Stimulated activated CD8-positive, alpha-beta memory T cell treated with anti-CD3 and anti-CD28 coated beads, Interleukin-4, amount 100 ng/mL, for 1 hour (primary cell): ENCODE measurements at places on chromosomes 2 and 18.

GRCh38 chr2:46125798-46126197 is 171.4 kb upstream of the EPAS1 start:
- DNase-seq, result no peak

GRCh38 chr2:10566018-10566417 is 117.9 kb upstream of the ODC1 start:
- no peak for DNase-seq

DNA sequence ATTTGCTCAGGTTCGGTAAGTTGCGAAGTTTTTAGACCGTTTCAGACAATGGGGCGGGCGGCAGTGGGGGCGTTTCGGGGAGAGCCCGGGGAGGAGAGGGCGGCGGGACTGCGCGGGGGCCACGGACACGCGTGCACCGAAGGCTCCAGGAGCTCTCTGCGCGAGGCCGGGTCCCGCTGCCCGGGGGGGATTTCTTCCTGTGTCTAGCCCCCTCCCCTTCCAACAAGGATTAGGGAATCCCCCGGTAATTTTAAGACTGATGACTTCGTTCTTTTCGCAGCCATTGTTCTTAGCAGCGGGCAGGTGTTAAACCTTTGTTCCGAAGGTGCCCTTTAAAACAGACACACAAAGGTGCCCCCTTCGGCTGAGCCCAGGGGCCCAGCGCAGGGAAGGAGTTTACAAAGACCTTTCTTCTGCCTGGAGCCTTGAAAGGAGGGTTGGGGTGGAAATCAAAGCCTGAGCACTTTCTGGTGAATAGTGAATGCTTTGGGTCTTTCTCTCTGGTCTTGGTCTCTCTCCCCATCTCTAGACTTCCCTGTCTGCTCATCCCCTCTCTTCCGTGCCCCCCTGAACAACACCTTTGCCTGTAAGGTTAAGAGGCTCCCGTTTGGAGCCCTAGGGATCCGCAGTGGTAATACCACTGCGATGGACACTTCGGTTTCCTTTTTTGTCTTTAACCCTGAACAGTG is 2.1 kb downstream of the TRIB2 start:
- no peak for DNase-seq

DNA sequence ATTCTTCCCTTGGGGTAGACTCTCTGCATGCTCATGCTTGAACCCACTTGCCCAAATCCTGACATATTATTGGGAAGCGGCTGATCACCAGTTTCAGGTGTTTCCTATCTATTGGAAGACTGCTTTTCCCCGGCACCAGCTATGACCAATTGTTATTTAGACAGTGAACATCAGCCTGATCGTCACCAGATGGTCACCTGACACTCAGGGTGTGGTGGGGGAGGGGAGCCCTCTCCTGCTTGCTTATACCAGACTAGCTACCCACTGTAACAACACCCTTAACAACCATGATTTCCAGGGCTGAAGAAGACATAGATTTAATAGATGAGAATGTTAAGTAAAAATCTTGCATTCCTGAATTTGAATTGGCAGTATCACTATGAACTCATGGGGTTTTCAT is 44.3 kb downstream of the RBM43 start:
- no peak for DNase-seq

- DNase-seq, result no peak
These were observed 6.3 kb downstream of the RAB12 start for GRCh38 chr18:8615397-8616027.

GRCh38 chr2:40321822-40322221 is 130.1 kb downstream of the SLC8A1 start:
- DNase-seq, result no peak

GRCh38 chr2:12350821-12351220 is 365.9 kb upstream of the TRIB2 start:
- no peak for DNase-seq

DNA sequence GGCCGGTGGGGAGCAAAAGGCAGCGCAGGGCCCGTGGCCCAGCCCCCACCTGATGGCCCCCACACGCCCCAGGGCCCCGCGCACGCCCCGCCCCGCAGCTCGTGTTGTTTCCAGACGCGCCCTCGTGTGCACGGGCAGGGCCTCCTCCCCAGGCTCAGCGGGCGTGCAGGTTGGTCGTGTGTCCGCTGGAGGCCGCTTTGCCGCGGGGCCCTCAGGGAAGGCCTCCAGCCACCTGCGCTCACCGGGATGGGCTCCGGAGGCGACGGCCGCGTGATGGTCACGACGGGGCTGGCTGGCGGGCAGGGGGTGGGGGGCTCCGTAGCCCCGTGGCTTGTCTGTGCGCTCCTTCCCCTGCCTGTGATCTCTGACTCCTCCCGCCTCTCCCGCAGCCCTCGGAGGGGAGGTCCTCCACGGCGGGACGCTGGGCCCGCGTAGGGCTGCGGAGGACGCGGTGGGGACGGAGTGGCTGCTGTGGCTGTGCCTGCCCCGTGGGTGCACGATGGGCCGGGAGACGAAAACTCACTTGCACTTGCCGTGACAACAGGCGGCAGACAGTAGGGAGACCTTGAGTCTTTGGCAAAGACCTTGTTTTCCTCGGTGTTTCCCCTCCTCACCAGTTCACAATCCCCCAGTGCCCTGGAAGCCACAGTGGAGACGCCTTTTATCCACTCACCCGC is 67.1 kb downstream of the RTP5 start:
- no peak for DNase-seq

DNA sequence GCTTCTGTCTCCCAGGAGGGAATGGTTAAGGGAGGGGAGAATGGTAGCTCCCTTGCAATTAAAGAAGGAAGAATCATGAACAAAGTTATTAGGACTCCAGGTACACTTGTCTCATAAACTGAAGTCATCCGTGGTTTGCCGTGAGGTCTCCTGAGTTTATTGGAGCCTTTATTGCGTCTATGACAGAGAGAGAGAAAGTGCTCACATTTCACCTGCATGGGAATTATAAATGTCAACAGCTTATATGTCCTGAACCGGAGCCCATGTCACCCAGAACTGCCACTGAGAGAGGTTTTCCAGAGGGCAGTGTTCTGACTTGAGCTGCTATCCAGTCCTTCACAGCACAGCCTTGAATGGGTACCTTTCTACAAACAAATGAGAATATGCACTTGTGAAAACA is 104.3 kb downstream of the STPG4 start:
- no peak for DNase-seq

GRCh38 chr2:165182029-165182428 is 21.8 kb downstream of the SCN3A start:
- DNase-seq, result no peak

- no peak for DNase-seq
These were observed 8.5 kb downstream of the HS6ST1 start for GRCh38 chr2:128310094-128310716.

- no peak for DNase-seq
These were observed 143.5 kb upstream of the ALPP start for GRCh38 chr2:232234922-232235615.
